ENCODE measurements at places on chromosomes 11 and 22.

DNA sequence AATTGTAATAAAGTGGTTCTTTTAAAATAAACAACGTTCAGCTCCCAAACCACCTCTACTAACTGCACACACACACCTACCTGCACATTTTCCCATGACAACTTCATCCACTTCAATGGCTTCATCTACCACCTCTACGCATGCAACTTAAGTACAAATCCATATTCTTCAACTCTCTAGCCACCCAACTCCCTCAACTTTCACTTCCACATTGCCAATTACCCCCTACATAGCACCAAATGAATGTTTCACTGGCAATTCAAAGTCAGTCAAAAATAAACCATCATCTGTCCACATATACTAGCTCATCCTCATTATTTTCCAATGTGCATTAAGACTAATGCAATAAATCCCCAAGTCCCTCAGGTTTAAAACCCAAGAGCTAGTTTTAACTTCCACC, 50.7 kb upstream of the ARHGAP32 start:
- DNase-seq, result no peak

GRCh38 chr22:44881624-44882023, 128.2 kb downstream of the PHF21B start:
- no peak for DNase-seq

DNA sequence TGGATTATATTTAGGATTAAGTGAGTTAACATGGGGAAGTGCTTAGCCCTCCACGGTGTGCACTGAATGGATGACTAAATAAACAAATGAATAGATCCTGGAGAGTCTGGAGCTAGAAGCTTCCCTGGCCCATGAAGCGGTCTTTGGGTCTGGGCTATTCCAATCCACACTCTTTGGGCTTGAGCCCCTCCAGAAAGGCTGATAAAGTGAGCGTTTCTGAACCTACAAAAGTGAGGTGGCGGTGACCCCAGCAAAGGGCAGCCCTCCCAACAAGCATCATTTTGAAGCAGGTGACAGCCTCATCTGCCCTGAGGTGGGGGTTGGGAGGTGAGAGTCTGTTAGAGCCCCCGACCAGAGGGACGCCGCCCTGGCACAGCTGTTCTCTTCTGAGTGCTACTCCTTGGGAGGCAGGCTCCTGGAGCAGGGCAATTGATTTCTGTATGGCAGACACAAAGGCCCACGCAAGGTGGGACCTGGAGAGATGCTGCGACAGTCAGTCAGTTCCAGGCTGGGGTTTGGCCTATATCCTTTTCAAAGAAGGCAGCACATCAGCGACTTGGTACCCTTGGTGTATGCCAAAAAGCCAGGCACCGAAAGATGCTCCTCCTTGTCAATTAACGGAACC, 157.8 kb downstream of the CACNA1I start:
- DNase-seq, result no peak

DNA sequence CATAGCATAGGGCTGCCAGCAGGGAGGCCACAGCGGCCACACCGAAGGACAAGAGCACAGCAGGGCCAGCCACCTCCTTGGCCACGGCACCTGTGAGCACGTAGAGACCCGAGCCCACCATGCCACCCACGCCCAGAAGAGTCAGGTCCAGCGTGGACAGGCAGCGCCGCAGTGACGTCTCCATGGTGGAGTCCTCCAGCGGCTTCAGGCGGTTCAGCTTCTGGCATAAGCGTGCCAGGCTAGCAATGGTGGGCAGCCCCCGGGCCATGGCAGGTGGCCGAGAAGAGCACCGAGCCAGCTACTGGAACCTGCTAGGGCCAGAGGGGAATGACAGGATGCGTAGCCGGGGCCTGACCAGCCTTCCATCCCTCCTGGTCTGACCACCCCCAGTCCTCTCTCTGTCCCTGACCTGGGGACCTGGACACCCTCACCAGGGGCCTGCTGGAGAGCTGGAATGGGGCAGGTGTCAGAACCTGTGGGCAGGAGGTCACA, 770 bp downstream of the SLC7A4 start:
- no peak for DNase-seq

- DNase-seq, result no peak
Observed at GRCh38 chr11:128915149-128915521, 24.0 kb downstream of the KCNJ5 start.

- DNase-seq, result no peak
Observed at GRCh38 chr11:61575886-61576861, 4.7 kb downstream of the SYT7 start.

GRCh38 chr11:96481771-96482170, 92.0 kb downstream of the JRKL start:
- no peak for DNase-seq

- no peak for DNase-seq
Observed at GRCh38 chr11:31820438-31820818, 9.3 kb upstream of the PAX6 start.

DNA sequence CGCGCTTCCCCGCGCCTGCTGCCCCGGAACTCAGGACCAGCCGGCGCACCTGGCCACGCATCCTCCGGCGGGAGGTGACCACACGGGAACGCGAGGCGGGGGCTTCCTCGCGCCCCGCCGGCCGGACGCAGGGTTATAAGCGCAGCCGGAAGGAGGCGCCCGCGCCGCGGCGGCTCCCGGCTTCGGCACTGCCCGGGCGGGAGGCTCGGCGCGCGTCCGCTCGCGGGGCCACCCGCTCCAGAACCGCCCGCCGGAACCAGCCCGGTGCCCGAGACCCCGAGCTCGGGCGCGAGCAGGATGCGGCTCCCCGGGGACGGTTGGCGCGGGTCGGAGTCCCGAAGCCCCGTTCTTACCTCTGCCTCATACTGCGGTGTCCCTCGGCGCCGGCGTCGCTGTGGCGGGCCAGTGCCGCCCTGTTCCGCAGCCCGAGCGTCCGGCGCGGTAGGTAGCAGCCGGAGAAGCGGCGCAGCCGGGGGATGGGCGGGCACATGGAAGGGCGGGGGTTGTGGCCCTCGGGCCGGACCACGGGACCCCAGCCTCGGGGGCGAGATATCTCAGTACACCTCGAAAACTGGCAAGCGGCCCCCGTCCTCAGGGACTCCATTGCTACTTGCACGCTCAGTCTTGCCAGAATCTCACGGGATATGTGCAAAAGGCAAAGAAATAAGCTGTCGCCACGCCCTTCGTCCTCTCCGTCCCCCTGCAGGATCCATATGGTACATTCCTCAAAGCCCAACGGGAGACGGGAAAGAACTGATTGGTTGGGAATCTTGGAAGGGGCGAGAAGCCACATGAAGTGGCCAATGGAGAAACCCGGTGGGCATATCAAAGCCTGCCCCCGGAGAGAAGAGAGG, 23.1 kb downstream of the MICAL3 start:
- peak; percentile 41 for DNase-seq

DNA sequence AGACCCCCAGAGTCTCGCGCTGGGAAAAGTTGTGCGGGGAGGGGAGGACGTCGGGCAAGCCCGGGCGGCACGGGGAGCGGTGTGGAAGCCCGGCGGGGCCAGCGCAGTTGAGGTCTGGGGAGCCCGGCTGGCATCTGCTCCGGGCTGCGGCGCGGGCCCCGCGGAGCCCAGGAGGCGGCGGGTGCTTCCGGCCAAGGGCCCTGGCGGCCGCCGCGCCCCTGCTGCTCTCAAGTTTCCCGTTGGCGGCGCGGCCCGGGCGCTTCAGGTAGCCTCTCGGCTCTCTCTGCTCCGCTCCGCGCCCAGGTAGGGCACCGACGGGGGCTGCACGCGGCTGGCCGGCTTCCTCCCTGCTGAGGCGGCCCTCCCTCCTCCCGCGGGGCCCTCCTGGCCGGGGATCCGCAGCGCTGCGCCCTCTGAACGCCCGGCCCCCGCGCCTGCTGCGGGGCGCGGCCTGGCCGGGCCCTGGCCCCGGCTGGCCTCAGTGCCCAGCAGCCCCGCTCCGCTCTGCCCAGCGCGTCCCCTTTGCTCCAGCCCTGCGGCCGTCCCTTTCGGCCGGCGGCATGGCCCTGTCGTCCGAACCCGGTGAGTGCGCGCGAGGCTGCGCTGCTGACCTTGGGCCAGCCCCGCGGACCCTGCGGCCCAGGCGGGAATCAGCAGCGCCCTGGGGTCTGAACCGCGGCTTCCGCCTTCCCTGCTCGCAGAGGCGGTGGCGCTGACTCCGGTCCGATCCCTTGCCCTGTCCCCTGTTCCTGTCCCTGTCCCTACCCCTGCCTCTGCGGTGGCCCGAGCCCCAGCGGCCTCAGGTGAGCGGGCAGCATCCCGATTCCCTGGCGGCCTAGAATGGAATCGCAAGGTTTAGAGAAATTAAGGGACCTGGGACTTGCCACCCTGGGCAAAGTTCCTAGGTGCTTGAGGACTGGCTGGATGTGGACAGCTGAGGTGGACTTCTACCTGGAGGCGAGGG, 4.3 kb upstream of the AMPD3 start:
- DNase-seq, result peak; percentile 33

DNA sequence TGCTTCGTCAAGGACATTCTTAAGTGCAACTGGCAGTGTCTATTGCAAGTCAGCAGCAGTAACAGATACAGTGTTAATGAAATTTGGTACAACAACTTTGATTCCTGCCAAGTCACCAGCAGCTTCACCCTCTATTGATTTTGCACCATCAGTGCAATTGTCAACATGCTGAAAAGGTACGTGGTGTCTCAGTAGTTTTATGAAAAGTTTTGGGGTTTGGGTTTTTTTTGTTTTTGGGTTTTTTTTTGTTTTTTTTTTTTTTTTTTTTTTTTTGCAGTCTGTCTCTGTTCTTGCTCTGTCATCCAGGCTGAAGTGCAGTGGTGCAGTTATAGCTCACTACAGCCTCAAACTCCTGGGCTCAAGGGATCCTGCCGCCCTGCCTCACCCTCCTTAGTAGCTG, 19.1 kb upstream of the GRIK4 start:
- DNase-seq, result no peak

DNA sequence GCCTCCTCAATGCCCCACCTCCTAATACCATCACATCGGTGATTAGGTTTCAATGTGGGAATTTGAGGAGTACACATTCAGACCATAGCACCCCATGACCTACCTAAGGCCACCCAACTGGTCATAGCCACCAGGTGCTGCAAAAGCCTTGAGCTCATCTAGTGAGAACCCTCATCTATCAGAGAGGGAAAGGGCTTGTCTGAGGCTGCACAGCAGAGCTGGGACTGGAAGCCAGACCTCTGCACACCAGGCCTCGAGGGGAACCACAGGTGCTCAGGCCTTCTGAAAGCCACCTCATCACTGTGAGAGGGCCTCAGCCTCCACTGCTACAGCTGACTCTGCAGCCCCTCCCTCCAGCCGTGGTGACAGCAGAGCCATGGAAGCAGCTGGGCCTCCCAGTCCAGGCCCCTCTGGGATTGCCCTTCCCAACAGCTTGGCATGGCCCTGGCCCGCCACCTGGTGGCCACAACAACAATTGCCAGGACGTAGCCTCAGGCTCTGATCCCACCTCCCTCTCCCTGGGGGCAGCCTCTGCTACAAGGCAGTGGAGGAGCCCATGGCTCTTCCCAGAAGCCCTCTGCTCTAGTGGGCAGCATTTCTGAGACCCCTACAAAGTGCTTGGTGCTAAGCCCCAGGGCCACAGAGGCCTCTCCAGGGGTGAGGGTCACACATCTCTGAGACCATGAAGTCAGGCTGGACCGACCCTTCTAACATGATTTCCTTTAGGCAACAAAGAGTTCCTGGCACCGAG, 41.0 kb upstream of the PRDM11 start:
- peak; percentile 78 for DNase-seq

GRCh38 chr11:75083217-75083605, 13.5 kb downstream of the OR2AT4 start:
- DNase-seq, result no peak

DNA sequence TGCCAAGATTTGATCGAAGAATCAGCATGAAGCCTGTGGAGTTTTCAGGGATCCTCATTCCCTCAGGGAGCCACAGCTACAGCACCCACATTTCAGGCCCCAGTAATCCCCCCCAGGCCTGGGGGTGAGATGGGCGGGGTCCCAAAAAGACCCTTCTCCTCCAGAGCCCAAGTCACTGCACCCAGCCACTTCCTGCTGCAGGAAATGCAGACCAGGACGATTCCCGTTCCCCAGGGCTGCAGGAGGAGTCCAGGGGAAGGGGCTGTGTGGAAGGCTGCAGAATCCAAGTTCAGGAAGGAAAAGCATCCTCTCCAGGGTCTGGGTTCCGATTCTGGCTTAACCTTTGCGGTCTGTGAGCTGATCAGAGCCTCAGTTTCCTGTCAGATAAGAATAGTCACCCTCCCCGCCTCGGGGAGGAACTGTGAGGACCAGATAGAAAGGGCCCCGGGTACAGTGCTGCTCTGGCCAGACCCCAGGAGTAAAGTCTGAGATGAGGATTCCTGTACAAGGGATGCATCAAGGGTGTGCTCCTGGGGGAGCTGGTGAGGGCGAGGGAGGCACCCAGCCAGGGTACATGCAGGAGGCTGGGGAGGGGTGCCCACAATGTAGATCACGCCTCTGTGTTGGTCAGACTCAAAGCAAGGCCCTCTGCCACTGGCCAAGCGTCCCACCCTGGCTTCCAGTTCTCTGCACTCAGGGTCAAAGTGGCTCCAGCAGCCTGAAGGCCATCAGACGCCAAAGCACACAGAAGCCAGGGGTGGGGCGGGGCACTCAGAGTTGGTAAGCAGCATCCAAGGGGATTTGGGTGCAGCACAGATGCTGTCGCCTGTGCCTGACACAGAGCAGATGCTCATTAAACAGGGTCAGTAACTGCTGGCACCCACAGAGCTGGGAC, 30.1 kb upstream of the TP53I11 start:
- DNase-seq, result no peak

DNA sequence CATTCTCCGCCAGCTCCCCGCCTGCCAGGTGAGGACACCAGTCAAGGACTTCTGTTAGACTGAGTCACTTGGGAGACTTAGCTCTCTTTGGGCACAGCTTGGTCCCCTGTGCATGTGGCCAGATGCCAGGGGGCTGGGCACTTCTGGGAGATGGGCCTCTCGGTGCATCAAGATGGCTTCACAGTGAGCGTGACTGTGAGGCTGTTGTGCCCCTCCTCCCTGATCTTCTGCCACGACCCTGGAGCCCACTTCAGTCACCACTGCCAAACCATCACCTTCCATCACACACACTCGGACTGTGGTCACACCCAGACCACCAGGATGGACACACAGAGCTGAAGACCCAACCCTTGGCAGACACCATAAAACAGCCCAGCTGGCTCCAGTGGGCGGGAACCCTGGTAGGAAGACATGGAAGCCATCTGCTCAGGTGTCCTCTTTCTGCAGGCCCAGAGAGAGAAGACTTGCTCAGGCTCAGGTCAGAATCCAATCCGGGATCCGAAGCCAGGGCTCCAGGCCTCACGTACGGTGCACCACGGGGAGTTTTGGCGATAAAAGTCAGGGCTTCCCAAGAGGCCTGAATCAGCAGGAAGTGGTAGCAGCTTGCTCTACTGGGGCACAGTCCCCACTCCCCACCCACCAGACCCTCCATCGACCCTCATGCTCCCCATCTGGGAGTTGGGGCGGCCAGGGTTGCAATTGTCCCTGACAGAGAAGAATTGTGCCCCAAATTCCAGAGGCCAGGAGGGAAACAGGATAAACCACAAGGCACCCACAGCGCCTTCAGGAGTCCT, 29.8 kb upstream of the CD5 start:
- no peak for DNase-seq

DNA sequence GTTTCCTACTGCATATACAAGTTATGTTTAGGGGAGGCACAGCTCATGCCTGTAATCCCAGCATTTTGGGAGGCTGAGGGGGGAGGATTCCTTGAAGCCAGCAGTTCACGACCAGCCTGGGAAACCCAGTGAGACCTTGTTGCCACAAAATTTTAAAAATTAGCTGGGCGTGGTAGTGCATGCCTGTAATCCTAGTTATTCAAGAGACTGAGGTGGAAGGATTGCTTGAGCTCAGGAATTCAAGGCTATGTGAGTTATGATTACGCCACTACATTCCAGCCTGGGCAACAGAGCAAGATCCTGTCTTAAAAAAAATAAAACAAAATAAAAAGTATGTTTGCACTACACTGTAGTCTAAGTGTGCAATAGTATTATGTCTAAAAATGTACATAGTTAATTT, 108.8 kb upstream of the TEAD1 start:
- no peak for DNase-seq

All from CD8-positive, alpha-beta memory T cell (primary cell).